Myometrial cell (primary cell): ENCODE measurements at places on chromosomes 7 and 10. TPM values are rescaled to one million over a fixed set of nuclear protein-coding genes. Genes with fewer than 3 reads are reported as not detected.

Gene MSMB
- not detected in 2 replicates for total RNA-seq

Gene SLC29A4
- total RNA-seq = 0.86 and 1.6 TPM in 2 replicates

Gene CPVL
- total RNA-seq = 2.6 TPM in 1 of 2 replicates, not detected in the other

Gene PIP4K2A
- total RNA-seq = 15.8 and 17.0 TPM in 2 replicates

Gene SAP25
- total RNA-seq = not detected in 2 replicates
